SHP77 (cell line): ENCODE measurements at places on chromosomes 12 and 14.

- DNase-seq: no peak
These were observed 76.0 kb downstream of the PRIMA1 start for GRCh38 chr14:93712079-93712837.

DNA sequence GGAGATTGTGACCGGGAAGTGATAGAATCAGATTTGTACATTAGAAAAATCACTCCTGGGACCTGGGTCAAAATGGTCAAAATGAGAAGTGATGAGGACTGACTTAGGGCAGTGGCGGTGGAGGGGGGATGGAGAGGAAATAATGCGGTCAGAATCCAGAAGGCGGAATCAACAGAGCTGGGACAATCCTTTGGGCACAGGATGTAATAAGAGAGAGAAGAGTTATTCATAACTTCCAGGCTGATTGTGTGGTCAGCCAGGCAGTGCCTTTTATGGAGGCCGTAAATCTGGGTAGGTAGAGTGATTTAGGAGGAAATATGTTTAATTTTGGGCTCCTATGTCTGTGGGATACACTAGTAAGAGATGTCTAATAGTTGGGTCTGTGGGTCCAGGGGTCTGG, 21.6 kb downstream of the FBXL14 start:
- no peak for DNase-seq

DNA sequence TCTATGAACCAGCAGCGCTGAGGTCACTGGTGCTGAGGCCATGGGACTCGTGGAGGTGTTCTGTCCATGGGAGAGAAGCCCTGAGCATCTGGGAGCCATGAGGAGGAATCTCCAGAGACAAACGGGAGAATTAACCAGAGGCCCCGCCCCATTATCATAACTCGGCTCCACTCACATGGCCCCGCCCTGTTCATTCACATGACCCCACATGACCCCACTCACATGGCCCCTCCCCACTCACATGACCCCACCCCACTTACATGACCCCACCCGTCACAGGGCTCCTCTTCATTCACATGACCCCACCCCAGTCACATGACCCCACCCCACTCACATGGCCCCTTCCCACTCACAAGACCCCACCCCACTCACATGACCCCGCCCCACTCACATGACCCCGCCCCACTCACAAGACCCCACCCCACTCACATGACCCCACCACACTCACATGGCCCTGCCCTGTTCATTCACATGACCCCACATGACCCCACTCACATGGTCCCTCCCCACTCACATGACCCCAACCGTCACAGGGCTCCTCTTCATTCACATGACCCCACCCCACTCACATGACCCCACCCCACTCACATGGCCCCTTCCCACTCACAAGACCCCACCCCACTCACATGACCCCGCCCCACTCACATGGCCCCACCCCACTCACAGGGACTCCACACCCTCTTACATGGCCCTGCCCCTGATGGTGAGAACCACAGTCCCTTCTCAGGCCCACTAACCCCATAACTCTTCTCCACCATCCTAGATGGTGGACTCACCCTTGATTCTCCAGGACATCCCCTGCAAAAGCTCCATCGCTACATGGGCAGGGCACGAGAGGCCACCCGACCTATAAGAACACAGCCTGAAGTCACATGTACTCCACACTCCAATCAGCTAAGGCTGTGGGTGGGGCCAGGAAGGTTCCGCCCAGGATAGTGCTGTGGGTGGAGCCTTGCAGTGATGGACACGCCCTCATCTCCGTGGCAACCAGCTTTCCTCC, 151.1 kb upstream of the SFSWAP start:
- DNase-seq: no peak

DNA sequence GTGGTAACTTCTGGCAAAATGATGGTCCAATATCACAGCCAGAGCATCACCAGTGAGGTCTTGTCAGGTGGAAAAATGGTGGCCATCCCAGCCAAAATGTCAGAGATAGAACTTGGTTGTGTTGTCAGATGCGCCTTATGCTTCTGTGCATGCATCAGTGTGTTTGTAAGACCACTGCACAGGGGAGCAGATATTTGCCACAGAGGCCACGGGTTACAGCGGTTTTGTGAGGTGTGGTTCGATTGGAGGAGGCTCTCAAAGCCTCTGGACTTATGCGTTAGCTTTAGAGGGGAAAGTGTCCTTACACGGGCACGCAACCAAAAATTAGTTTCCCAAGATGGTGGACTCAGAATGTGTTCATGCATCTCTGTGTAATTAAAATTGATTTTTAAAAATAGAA, 243.8 kb downstream of the ADGRD1 start:
- DNase-seq: no peak

- DNase-seq: peak; percentile 30
These were observed 655 bp upstream of the DYNLL1 start for GRCh38 chr12:120495186-120495730.

DNA sequence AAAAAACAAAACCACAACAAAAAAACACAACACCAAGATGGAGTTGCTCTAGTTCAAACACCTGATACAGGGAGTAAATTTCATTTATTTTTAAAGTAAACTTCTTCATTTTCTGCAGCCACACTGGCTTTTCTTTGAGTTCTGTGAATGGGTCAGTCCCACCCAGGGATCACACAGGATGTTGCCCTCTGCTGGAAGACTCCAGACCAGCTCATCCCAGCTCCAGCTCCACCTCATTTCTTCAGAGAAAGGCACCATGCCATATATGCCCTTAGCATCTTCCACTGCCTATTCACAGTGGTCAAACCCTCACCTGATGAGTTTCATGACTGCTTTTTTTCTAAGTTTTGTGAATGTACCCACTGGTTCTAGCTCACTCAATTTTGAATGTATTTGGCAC, 8.0 kb downstream of the GLIPR1 start:
- DNase-seq: no peak

DNA sequence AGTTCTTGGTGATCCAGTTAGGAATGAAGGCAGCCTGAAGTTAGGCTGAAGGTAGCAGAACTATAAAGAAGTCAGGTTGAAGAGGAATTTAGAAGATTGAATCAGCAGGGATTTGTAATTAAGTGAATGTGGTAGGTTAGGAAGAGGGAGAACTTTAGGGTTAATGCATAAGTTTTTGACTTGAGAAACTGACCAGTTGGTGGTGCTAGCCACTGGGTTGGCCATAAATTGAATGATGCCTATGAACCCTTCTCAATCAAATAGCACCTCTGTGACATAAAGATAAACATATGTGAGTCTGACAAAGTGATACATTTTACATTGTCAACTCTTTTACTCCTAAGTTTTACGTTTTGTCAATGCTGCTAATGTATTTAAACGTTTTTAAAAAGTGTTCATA, 290.6 kb upstream of the NAV3 start:
- DNase-seq: no peak

DNA sequence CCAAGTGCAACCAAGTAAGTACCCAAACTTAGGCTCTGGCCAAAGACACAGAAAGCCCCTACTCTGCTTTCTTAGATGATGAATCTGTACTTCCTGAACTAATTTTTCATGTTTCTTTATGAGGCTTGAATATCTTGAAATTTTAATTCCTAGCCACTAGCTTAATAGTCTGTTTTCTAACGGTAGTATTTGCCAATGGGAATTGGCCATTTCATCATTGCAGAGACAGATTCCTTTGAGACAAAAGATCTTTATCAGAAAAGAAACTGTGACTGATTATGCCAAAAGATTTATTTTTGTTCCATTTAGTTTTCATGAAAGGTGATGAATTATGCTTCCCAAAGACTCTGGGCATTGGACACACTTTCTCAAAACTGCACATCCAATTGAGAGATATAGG, 48.7 kb downstream of the DAD1 start:
- DNase-seq: no peak

- no peak for DNase-seq
These were observed 297.2 kb upstream of the AMIGO2 start for GRCh38 chr12:47376927-47377326.
